ENCODE measurements at places on chromosomes 12 and 14.

GRCh38 chr14:95136631-95137030 is 20.7 kb downstream of the DICER1 start:
- no peak for DNase-seq

DNA sequence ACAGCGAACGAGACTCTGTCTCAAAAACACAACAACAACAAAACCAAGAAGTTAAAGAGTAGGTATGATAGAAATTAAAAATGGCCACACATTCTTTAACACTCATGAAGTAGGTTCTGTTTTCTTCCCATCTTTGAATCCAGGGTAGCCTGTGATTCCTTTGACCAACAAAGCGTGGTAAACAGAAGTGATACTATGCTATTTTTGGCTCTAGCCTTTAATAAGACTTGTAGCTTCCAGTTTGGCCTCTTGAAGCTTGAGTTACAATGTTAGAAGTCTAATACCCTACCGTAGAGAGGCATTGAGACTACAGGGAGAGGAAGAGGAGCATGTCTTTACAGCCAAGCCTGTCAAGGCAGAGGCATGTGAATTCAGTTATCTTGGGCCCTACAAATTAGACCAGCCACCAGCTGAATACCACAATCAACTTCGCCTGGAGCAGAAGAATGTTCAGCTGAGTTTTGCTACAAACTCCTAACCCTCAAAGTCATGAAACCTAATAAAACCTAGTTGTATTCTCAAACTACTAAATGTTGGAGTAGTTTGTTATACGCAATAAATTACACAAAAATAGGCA is 4.9 kb upstream of the NEMF start:
- no peak for DNase-seq

- no peak for DNase-seq
Observed at GRCh38 chr12:254039-254438, 8.6 kb downstream of the SLC6A13 start.

DNA sequence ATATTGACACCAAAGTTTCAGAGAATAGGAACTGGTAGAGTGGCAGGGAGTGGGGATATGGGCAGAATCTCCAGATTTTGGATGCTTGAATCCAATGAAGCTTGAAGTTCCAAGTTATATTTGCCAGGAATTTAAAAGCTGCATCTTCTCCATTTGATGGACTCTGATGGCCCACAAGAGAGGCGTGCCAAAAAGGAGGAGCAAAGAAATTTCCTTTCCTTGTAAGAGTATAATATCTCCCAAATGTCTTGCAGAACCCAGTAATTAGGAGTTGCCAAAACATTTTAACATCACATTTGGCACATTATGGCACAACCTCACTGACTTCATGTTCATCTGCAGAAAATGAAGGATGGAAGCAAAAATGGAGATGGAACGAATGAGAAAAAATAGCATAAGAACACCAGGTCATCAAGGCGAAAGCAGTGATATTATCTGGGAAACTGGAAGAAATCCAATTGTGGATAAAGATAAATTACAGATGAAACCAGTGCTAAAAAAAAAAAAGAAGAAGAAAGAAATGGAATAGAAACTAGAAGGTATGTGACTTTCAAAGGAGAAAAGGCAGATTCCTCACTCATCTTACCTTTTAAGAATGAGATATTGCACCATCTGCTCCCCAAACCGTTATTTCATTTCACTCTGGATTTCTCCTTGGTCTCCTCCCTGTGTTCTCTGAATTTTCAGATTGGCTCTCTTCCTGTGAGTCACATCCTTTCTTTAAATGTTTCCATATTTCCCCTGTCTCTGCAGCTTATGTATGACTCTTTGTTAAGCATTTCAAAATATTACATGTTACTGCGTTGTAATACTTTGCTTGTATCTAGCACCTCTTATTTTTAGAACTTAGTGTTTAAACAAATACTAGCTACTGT is 13.5 kb upstream of the FLRT2 start:
- no peak for DNase-seq

DNA sequence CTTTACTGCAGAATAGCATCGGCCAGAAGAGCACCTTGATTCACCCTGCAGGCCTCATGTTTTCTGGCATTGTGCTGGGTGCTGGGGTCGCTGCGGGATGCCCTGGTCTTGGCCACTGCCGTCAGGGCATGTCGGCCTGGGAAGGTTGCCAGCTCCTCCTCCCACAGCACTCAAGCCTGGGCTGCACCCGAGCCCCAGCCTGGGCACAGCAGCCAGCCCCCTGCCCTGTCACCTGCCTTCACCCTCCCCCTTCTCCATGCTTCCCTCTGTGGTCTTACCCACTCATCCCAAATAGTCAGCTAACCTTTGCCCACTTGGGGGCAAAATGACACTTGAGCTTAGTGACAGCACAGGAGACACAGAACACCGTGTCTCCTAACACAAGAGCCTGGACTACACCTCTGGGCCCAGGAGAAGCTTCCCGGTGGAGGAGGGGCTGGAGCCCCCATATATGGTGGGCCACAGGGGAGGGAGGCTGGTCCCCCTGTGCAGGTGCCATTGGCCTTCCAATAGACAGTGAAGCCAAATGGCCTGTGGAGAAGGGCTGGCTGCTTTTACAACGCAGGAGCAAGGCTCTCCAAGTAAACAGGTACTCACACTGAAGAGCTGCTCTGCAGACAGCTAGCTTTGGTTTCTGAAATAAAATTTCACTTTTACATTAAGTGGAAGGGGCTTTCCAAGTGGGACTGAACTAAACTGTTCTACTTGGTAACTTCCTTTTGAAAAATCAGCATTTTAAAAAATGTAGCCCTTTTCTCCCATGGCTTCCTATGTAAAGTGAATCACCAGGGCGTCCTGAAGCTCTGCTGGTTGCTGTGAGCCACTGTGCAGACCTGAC is 51.2 kb upstream of the AMN start:
- no peak for DNase-seq

DNA sequence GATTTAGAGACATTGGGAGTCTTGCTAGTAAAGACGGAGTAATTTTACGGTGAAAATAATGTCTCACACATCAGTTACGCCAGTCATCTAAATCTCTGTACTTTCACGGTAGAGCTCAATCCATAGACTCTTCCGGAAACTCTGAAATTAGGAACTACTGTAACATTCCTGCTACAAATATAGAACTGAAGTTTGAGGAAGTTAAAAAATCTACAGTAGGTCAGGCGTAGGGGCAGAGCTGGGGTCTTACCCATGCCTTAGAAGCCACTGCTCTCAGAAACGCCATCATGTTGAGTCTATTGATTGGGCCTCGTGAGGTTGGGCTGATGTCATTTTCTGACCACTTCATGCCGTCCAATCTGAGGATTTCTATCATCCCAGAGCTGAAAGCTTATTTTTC is 1029.8 kb upstream of the TMEM132C start:
- DNase-seq, result no peak

- peak; percentile 24 for DNase-seq
Observed at GRCh38 chr12:6535960-6536847, 1.9 kb downstream of the GAPDH start.

- no peak for DNase-seq
Observed at GRCh38 chr14:97410667-97411620, 613.8 kb downstream of the VRK1 start.

- DNase-seq, result no peak
Observed at GRCh38 chr12:104553421-104553820, 96.7 kb downstream of the CHST11 start.

All from activated CD4-positive, alpha-beta memory T cell treated with anti-CD3 and anti-CD28 coated beads, Interleukin-2, amount 10 ng/mL, durations not matched to agents 7 days and 5 days (primary cell).